ENCODE measurements at places on chromosomes 1 and 21.

GRCh38 chr1:93221913-93222312 lies 41.4 kb downstream of the CCDC18 start:
- DNase-seq, result no peak

DNA sequence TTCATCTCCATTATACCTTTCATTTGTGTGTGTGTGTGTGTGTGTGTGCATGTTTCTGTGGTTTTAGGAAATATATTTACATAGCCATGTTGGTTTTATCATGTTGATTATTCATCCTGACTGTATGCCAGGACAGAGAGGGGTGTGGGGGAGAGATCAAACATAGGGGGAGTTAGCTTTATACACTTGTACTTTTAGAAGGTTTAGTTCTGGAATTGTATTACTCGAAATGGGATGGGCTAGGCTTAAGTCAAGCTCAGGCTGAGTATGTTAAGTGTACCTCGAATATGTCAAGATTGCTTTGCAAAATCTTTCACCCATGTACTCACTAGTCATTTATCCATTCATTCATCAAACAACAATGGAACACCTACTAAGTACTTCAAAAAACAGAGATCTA lies 123.3 kb downstream of the HMCN1 start:
- no peak for DNase-seq

- no peak for DNase-seq
Observed at GRCh38 chr1:167136191-167136614, 42.3 kb downstream of the STYXL2 start.

DNA sequence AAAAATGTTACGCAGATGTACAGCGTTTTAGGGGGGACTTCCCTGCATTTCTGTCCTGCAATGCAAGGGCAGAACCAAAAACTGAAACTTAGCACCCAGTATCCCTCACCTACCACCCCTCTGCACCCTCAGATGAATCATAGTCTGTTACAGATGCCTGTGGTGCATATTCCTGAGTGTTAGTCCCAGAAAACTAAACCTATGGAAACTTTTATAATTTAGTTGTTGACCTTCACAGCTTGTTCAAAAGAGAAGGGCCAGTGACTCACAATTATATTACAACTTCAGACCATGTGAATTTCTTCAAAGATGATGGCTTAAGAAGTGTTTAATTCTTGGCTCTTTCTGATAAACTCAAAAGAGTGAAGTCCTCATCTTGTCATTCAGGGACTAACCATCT lies 5.8 kb downstream of the PTGER3 start:
- DNase-seq, result no peak

- DNase-seq, result no peak
Observed at GRCh38 chr1:212994926-212995325, 20.7 kb downstream of the ANGEL2 start.

- no peak for DNase-seq
Observed at GRCh38 chr1:10398278-10398733, 558 bp upstream of the PGD start.
